ENCODE measurements at places on chromosomes 3 and 15.

- DNase-seq: no peak
Observed at GRCh38 chr3:2525968-2526367, 427.3 kb downstream of the CNTN4 start.

- no peak for DNase-seq
Observed at GRCh38 chr3:171054921-171055320, 28.4 kb upstream of the SLC2A2 start.

DNA sequence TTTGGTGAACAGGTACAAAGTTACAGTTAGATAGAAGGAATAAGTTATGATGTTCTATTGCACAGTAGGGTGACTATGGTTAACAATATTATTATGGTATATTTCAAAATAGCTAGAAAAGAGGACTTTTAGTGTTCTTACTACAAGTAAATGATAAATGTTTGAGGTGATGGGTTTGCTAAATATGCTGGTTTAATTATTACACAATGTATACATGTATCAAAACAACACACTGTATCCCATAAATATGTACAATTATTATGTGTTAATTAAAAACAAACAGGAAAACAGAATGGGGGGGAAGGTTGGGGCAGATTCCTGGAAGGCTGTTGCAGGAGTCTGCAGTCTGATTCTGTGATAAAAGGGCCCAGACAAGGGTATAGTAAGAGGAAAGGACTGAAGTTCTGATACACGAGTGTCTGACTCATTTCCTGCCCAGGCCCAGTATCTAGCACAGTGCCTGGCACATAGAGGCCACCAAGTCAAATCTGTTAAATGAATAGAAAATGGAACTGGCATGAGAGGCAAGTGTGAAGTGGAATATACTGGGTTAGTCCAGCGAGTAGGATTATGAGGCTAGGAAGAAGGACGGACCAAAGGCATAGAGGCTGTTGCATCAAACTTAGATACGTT is 7.2 kb upstream of the ENTPD3 start:
- DNase-seq: no peak

- no peak for DNase-seq
Observed at GRCh38 chr3:85801955-85802354, 843.2 kb downstream of the CADM2 start.

DNA sequence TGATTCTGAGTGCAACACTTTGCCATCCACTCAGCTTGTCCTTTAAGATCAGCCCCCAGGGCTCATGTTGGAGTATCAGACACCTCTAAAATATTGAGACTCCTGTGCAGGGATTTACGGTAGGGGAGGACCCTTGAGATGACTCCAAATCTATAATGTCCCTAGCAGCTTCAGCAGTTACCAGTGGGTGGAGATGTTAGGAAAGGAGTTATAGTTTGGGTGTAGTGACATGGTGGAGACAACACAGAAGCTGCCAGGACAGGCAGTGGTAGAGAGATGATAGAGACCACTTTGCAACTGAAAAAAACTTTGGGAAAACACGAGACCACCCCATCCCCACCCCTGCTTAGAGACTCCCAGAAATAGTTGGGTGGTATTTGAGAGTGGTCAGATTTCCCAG is 43.3 kb upstream of the GSK3B start:
- no peak for DNase-seq

GRCh38 chr3:65277798-65278197 is 590.0 kb upstream of the ADAMTS9 start:
- DNase-seq: no peak

- no peak for DNase-seq
Observed at GRCh38 chr15:27694506-27695087, 404.5 kb downstream of the OCA2 start.

DNA sequence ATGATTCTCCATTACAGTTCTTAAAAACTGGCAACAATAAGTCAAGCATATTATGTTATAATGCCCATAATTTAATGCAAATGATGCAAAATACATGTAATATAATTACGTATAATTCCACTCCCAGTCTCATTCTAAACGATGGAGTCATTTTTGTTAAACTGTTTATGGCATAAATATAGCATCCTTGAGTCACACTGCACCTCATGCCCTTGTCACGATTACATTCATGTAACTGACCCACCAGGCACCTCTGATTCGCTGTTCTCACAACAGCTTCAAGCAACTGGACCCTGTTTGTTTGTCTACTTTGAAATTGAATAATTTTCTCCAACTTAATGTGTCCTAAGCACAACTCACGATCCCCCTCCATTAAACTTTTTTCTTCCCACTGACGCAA is 148.0 kb upstream of the LRTM1 start:
- DNase-seq: no peak

DNA sequence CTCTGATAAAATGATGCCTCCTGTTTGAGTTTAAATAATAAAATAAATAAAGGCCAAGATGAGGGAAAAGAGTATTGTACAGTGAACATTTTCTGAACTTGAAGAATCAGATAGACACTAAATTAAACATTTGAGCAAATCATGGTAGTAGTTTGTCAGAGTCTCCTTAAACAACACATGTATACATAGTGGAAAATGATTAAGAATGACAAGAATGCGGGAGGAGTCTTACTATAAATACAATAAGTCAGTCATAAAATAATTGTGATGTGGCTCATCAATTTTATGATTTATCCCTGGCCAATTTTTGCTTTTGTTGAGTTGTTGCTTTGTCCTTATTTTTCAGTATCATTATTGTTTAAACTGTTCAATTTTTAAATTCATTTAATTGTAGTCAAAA is 158.0 kb upstream of the TMC3 start:
- DNase-seq: no peak

DNA sequence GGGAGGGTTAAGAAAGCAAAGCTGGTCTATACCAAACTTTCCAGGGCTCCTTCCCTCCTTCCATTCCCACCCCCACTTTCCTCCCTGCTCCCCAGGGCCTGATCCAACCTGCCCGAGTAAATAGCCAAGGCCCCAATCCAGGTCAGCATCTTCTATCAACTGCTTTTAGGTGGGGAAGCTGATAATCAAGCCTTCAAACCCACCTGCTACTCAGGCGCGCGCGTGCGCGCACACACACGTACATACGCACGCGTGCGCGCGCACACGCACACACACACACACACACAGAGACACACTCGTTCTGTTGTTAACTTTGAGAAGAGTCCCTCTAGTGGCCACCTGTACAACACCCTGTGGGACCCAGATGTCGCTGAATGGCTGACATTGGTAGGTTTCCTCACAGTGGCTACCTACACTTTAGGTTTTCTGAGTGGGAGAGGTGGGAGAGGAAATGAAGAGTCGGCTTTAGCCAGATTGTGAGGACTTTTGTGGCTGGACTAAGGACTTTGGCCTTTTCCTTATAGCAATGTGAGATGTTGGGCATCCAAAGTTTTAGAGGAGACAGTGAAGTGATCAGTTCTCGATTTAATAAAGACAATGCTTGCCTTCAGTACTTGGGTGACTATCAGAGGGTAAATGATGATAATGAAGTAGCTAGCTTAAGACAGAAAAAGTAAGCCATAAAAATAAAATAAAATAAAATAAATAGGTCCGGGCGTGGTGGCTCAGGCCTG is 179.9 kb upstream of the C2CD4B start:
- peak; percentile 60 for DNase-seq

DNA sequence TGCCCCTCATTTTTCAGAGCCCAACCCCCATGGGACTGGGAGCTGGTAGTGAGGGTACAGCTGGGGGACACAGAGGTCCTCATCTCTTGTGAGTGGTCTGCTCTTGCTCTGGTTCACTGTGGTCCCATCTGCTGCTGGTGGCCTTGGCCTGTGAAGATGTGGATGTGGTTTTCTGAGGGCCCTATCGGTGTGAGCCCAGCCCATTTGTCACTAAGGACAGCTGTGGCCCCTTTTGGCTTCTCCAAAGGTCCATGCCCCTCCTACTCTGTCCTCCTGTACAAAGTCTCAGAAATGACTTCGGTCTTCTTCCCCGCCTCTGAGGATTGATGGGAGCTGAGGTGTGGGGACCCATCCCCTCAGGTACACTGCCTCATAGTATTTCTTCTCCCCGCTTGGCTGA is 21.0 kb downstream of the LIPC start:
- no peak for DNase-seq

DNA sequence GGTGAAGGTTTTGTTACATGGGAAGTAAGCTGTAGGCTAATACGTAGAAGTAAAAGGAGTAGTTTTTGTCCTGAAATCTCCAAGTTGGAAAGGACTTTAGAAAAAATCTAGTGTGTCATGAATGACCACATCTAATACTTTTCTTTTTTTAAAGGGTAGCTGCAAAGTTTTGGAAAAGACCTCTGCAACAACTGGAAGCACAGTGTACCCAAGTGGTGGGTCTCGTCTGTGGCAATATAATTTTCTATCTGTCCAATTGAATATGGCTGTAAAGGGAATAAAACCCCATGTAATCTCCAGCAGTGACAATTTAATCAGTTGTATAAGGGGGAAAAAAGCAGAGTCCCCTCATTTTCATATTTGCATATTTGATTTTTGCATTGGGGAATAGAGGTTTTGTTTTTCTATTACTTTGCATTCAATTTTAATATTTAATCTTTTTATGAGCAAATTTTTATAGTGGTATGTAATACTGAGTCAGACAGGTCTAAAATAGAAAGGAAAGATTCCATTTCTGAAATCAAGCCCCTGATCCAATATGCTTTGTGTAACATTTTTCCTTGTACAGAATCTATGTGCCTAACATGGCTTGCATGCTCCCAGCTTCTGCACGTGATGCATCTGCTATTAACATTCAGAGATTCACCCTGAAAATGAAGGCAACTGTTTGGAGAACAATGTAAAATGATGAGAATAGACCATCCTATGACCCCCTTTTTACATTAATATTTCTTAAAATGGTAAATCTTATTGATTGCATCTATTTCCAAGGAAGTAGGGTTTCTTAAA is 531.4 kb downstream of the ZIC1 start:
- DNase-seq: no peak

DNA sequence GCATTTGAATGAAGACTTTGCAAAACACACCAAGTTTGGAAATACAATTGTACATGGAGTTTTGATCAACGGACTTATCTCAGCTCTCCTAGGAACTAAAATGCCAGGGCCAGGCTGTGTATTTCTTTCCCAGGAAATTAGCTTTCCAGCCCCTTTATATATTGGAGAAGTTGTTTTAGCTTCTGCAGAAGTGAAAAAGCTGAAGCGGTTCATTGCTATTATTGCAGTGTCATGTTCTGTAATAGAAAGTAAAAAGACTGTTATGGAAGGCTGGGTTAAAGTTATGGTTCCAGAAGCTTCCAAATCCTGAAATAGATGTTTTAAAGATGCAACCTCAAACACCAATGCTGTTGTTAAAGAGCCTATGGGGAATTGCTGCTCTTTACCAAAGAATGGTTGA is 11.5 kb downstream of the HTD2 start:
- no peak for DNase-seq

- DNase-seq: no peak
Observed at GRCh38 chr15:60936186-60936585, 292.9 kb downstream of the RORA start.

GRCh38 chr15:94234300-94234699 is 2.9 kb downstream of the MCTP2 start:
- DNase-seq: no peak

- DNase-seq: no peak
Observed at GRCh38 chr15:88745065-88745464, 58.2 kb upstream of the ACAN start.

GRCh38 chr3:171851660-171852058 is 8.5 kb downstream of the TMEM212 start:
- no peak for DNase-seq

DNA sequence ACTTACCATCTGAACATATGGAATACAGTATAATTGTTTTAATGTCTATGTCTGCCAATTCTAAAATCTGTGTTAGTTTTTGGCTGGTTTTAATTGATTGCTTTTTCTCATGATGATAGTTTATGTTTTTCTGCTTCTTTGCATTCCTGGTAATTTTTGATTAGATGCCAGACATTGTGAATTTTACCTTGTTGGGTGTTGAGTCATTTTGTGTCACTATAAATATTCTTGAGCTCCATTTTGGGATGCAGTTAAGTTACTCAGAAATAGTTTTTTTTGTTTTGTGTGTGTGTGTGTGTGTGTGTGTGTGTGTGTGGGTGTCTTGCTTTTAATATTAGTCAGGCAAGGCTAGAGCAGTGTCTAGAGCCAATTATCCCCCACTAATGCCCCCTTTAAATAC is 818.8 kb upstream of the NR2F2 start:
- no peak for DNase-seq

DNA sequence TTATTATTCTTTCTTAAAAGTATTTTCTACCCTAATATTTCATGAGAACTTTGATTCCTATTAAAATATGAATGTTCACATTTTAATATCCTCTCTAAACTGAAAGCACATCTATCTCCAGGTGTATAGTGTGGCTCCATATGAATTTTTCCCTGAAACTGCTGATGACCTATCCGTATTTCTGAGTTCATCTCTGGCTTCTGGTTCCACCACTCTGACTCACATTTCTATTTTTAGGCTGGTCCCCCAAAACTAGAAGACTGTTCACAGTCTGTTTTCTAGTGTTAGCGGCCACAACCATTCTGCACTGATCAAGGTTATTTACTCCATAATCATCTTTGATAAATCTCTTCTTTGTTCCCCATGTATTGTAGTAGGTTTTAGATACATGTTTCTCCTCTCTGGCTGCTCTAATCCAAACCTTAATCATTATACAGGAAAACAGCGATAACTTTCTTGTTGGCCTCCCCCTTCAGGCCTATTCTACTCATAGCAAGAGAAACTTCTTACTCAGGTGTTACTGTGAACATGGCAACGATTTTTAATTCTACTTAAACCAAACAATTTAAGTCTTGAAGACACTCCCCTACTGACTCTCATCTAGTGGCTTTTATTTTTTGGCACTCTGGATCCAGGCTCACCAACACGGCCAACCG is 12.8 kb downstream of the ADPGK start:
- no peak for DNase-seq

GRCh38 chr3:115071601-115072000 is 75.5 kb downstream of the ZBTB20 start:
- DNase-seq: peak; percentile 10

DNA sequence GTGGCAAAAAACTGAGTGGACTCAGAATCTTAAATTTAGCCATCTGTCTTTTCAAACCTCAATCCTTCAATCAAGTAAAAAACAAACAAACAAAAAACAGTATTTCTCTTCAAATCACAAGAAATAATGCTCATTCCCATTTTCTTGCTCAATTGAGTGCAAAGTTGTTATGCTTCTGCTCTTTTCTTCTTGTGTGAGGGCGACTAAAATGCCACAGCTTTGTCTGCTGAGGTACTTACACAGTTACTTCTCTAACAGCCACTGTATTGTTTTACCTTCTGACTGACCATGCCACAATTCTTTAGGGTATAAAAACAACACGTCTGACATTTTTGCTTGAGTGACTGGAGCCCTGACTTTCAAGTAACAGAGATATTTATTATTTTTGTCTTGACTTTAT is 617.4 kb downstream of the NAALADL2 start:
- no peak for DNase-seq

DNA sequence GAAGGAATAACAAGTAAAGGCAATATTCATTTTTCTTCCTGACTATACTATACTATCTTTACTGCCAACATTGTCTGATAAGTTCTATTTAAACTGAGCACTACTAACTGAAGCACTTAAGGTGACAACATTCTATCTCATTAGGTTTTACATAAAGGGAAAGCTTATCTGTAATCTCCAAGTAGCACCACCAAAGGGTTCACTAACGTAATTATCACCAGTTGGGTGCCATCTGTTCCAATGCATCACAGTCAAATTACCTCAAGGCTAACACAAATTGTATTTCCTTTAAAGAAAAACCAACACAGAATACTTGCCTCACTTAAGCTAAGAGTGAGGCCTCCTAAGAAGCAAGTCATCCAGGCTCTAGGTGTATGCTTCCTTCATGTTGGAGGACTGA is 453.8 kb downstream of the RAP2B start:
- no peak for DNase-seq

GRCh38 chr15:96115642-96116041 is 214.9 kb upstream of the NR2F2 start:
- no peak for DNase-seq
